ENCODE measurements at places on chromosomes 6 and 20.

DNA sequence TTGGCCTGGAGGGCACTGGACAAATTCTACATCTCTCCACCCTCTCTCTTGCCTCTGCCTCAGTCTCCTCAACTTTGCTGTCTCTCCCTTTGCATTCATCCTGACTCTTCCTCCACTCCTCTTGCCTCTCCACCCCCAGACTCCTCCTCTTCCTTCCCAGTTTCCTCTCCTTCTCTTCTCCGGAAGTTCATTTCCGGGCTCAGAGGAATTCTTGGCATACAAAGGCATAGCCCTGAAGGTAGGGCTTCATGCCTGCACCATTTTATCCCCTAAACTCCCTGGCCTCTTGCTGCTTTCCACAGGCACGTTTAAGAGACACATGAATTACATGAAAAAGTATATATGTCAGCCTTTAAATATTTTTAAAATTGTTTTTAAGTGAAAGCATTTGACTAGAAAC lies 10.6 kb downstream of the BFSP1 start:
- DNase-seq, result no peak

DNA sequence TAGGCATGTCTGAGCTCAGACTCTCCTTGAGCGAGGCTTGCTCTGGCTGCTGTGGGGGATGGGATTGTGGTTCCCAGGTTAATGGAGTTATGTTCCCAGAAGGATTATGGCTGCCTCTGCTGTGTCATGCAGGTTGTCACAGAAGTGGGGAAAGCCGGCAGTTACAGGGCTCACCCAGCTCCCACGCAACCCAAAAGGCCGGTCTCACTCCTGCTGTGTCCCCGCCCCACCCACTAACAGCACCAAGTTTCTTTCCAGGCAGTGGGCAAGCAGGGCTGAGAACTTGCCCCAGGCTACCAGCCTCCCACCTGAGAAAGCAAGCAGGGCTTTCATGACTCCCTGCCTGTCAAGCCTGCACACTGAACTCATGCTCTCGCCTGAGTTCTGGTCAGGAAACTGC lies 750.5 kb downstream of the FRK start:
- no peak for DNase-seq

DNA sequence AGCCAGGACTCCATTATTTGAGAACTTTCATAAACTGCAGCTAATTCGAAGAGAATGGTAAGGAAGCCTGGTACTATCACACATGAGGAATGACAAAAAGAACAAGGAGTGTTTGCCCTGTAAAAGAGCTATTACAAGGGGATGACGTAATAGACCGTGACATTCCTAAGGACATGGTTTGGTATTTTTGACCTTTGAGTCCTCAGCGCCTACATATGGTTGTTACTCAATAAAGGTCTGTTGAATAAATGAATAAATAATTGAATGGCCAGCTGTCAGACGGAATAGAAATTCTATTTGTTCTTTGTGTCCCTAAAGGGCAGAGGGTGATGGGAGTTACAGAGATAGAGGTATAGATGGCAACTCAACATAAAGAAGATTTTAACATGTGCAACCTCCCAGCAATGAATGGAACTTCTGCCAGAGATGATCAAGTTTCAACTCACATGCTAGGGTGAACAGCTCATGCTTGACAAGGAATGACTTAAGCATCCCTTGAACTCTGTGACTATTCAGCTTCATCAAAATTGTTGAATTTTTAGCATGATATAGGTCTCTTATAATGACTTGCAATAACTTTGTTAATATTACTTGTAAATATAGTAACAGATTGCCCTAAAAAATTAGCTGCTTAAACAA lies 115.4 kb downstream of the TENT5A start:
- DNase-seq, result no peak

GRCh38 chr6:4844108-4844507 lies 67.9 kb downstream of the CDYL start:
- no peak for DNase-seq

- DNase-seq, result no peak
Measured at GRCh38 chr6:6916598-6916997, 191.2 kb upstream of the RREB1 start.

DNA sequence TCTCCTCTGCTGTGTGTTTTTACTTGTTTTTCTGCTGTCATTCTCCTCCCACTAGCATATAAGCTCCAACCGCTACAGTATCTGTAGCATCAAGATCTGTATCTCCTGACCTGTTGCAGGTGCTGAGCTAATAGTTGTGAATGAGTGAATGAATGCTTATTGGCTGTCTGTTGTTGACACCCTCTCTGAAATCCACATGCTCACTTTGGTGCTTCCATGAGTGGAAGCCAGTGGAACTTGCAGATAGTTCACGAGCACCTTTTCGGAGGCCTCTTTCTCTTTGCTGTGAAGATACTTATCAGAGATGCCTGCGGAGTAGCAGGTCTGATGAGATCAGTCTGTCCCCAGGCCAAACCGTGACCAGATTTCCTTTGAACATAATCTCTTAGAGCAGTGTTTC lies 117.3 kb downstream of the EYA2 start:
- DNase-seq, result no peak

DNA sequence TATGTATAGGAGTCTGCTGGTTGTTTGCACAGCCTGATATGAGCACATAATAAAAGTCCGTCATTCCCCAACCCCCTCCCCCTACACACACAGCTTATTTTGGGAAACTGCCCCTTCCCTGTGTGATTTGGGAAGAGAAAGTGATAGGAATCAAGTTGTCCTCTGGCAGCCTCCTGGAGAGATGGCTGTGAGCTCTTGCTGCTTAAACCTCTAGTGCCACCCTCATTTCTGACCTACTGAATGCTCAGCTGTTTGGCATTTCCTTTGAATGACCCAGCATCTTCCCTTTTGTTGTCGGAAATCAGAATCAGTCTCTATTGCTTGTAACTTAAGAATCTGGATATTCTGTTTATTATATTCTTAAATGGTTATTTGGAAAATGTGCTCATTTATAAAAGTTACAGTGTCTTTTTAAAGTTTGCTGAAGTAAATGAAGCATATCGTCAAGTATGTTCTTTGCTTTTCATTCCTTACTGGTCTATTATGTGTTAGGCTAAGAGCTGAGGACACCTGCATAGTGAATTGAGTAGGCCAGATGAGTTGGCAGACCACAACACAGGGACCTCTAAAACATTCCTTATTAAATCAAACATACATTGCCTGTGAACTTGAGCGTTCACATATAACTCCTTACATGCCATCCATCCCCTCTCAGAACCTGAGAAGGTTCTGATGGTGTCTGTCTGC lies 5.5 kb downstream of the RWDD2A start:
- DNase-seq, result no peak

GRCh38 chr6:156562636-156563035 lies 214.5 kb upstream of the ARID1B start:
- DNase-seq, result no peak

GRCh38 chr6:98452685-98453084 lies 381.7 kb upstream of the POU3F2 start:
- DNase-seq, result no peak

DNA sequence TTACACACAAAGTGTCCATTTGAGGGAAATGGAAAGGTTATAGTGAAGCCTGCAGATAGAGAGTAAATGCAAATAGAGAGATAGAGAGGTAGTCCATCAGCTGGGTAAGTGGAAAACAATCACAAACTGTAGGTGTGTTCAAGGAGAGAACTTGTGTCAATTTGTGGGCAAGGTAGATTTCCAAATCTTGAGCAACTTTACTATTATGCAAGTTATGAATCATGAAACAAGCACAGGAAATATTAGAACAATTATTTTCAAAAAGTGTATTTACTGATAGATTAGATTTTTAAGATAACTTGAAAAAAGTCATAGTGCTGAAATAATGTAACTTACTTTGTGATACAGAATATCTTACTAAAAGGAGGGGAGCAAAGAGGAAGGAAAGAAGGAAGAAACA lies 792.9 kb downstream of the EYS start:
- DNase-seq, result no peak

DNA sequence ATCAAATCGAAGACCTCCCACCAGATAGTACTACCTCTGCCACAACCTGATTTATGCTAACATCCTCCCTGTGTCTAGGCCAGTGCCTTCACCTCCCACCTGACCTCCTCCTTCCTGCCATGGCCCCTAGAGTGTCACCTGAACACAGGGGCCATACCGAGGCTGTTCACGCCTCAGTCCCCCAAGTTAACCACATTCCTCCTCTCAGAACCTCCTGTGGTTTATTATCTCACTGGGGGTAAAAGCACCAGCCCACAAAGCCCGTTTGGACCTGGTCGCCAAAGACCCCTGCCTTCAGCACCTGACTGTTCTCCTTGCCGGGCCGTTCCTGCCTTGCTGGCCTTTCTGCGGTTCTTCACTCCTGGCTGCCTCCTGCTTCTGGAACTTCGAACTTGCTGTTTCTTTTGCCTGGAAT lies 13.7 kb downstream of the MAS1 start:
- DNase-seq, result no peak

DNA sequence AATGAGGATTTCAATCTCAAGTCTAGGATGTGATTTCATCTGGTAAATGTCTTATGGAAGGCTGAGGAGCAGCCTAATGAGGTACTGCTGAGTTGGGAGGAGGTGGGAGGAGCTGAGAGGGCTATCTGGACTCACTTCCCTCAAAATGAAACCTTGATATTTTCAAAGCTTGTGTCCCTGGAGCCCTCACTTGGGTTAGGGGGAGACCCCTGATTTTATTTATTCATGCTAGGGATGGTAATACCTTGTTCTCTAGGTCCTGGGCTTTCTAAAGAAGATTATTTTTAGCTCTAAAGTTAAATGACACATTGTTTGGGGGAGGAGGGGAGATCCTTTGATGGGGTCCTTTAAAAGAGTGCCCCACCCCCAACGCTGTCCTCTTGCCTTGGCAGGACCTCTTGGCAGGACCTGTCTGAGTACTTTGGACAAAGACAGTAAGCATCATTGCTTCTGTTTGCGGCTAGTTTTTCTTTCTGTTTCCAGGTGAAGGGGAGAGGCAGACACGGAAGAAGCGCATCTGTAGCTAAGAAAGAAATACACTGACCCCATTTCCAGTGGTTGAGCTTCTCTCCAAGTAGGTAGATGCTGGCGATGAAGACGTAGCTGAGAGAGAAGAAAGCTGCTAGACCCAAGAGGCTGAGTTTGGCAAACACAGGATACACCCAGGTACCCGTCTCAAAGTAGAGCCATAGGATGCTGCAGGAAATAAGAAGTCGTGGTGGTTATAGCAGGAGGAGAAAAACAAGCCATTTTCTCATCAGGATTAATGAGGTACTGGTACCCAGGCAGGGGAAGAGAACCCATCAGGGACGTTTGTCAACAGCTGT lies 55.6 kb downstream of the ADTRP start:
- DNase-seq, result no peak

- DNase-seq, result no peak
Measured at GRCh38 chr6:54156650-54157250, 45.5 kb downstream of the MLIP start.

DNA sequence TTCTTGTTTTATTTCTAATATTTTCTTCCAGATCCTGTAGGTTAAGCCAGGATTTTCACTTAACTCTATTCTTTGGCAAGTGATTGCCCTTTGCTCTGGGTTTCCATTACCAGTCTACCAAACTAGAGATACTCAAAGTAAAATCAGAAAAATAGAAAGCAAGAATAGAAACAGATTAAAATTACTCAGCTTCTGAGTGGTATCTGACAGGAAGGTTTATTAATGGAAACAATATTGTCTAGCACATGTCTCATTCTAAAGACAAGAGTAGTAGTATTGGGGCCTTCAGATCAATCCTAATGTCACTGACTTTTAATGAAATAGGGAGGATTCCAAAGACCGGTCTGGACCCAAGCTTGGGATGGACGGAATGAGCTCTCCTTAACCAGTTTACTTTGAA lies 72.3 kb downstream of the SIM1 start:
- DNase-seq, result no peak

DNA sequence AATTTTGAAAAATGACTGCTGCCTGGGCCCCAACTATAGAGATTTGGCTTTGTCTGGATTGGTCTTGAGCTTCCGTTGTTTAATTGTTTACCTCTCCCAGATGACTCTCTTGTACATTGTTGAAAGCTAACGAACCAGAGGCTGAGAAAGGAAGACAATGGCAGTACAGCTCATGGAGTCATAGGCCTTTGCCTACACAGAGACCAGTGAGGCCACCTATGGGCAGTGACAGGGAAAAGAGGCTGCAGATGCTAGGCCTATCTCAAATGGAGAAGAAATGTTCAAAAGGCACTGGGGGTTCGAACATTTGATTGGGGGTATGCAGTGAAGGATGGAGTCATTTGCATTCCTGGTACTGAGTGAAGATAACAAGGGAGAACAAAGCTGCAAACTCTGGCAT lies 29.1 kb downstream of the OPN5 start:
- DNase-seq, result no peak

DNA sequence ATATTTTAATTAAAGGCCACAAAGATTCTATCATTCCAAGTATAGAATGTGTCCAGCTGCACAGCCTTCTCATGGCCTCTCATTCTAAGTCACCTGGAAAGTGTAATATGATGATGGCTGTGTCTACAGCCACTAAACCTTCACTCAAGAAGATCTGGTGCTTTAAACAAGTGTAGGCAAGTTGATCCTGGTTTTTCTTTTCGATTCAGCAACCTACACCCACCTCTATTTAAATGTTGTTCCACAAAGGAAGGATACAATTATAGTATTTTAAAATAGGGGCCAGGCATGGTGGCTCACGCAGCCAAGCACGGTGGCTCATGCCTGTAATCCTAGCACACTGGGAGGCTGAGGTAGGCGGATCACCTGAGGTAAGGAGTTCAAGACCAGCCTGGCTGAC lies 25.5 kb upstream of the DST start:
- no peak for DNase-seq

- no peak for DNase-seq
Measured at GRCh38 chr6:12293235-12293930, 3.2 kb downstream of the EDN1 start.

DNA sequence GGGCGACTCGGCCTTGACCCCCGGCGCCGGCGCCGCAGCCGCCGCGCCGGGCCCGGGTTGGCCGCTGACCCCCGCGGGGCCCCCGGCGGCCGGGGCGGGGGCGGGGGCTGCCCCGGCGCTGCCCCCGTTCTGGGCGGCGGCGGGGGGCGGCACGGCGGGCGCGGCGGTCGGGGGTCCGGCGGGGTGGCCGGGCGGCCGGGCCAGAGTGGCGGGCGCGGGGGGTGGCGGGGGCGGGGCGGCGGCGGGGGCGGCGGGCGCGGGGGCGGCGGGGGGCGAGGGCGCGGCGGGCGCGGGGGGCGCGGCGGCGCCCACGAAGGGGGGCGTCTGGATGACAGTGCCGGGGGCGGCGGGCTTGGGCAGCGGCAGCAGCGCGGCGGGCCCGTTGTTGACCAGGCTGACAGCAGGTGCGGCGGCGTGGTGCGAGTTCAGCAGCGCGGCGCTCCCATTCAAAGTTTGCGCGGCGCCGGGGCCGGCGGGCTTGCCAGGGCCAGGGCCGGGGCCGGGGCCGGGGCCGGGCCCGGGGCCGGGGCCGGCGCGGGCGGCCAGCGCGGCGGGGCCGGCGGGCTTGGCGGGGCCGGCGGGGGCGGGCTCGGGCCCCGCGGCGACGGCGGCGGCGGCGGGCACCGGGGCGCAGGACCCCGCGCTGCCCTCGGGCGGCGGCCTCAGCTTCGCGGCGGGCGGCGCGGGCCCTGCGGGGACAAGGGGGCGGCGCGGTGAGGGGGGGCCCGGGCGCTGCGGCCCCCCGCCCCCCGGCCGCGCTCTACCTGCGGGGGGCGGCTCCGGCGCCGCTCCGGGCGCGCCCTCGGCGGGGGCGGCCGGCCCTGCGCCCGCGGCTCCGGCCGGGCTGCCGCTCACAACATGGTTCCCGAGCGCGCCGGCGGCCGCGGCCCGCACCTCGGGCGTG lies 659 bp downstream of the TAF4 start:
- DNase-seq, result peak; percentile 27
